ENCODE measurements at places on chromosomes 12 and 14. TPM values are rescaled to one million over a fixed set of nuclear protein-coding genes. Genes with fewer than 3 reads are reported as not detected.

The SCN8A gene
- total RNA-seq = 4.9 TPM

The AQP2 gene
- total RNA-seq = not detected

GRCh38 chr12:30719060-30719459 is 23.4 kb upstream of the IPO8 start:
- DNase-seq = no peak
- no peaks in the 10 kb centered on the region for H3K4me1 ChIP-seq
- no peaks in the 10 kb centered on the region for H3K36me3 ChIP-seq
- no peak overlapping the region for H3K4me3 ChIP-seq
- no peaks in the 10 kb centered on the region for H3K27me3 ChIP-seq
- no peak overlapping the region for H3K27ac ChIP-seq

The E2F7 gene
- not detected for total RNA-seq

- no peak for DNase-seq
- H3K4me3 ChIP-seq = no peak overlapping the region
- no peak overlapping the region for H3K27ac ChIP-seq
- H3K27me3 ChIP-seq = no peaks in the 10 kb centered on the region
- no peaks in the 10 kb centered on the region for H3K4me1 ChIP-seq
- no peaks in the 10 kb centered on the region for H3K36me3 ChIP-seq
Observed at GRCh38 chr14:72444701-72445100, 449.2 kb downstream of the DPF3 start.
